ENCODE measurements at places on chromosomes 2 and 18.

DNA sequence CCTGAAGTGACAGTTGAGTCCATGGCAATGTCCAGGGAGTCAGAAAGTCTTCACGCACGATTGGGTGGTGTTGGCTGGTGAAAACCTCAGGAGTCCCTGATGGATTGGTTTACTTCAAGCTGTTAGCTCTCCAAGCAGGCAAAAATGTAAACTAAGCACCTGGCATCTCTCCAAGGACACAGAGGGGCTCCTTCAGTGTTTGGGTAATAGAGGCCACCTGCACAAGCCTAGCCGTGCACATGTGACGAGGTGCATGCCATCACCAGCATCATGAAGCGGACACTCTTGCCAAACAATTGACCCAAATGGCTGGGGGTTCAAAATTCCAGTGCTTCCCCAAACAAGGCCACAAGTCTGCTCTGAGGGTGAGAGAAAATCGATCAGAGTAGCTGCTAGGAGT lies 104.7 kb upstream of the CD302 start:
- no peak for DNase-seq

GRCh38 chr2:99561804-99562203 lies 72.0 kb upstream of the REV1 start:
- DNase-seq, result no peak

GRCh38 chr2:110980339-110981062 lies 140.2 kb upstream of the BCL2L11 start:
- DNase-seq, result no peak

- no peak for DNase-seq
These were observed 195.7 kb upstream of the GALNT5 start for GRCh38 chr2:157061799-157062198.

DNA sequence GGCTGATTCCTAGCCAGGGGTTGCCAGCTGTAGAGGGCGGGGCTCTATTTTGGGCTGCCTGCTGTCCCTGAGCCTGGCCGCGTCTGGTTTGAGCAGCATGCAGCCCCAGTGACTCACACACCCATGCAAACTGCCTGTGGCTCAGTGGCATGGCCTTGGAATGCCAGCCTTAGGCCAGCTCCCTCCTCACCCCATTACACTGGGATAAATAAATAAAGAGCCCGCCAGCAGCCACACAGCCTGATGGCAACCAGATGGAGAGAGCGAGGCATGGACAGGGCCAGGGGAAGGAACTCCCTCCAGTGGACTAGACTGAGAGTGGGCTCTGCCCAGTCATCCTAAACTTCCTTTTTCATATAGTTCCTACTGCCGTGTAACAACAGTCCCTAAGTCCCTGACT lies 18.3 kb downstream of the NHEJ1 start:
- no peak for DNase-seq

GRCh38 chr2:170252414-170252813 lies 74.5 kb downstream of the MYO3B start:
- no peak for DNase-seq

DNA sequence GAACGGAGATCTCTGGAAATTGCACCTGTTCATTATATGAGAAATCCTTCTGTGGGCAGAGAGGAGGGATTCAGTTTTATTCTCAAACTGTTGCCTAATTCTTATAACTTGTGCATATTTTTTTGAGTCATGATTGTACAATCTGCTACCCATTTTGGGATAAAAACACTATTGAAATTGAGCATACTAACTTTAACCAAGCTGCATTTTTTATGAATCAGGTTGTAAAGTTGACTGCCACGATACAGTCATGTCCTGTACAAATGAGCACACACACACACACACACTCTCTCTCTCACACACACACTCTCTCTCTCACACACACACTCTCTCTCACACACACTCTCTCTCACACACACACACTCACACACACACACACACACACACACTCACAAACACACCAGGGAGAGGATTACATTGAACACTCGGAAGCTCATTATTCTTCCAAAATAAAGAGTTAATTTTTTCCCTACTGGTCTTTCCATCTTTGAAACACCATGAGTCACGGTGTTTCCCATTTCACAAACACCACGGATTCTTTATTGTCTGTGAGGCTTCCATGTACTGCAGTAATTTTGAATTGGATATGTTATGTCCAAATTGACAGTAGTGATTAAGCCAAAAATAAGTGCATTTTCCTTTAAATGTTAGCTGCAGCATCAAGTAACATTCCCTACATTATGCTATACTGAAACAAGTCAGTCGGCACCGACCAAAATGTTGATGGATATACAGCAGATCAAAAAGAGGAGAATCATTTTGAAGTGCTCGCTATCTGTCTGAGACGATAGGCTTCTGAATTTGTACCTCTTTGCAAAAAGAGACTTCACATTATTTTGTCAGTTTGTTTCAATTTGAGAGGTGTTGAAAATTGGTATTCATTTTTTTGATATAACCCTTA lies 216.9 kb downstream of the ARHGAP15 start:
- no peak for DNase-seq

GRCh38 chr2:238220274-238220891 lies 16.9 kb upstream of the ILKAP start:
- no peak for DNase-seq

- no peak for DNase-seq
These were observed 188.1 kb downstream of the ZEB2 start for GRCh38 chr2:144331674-144332355.

DNA sequence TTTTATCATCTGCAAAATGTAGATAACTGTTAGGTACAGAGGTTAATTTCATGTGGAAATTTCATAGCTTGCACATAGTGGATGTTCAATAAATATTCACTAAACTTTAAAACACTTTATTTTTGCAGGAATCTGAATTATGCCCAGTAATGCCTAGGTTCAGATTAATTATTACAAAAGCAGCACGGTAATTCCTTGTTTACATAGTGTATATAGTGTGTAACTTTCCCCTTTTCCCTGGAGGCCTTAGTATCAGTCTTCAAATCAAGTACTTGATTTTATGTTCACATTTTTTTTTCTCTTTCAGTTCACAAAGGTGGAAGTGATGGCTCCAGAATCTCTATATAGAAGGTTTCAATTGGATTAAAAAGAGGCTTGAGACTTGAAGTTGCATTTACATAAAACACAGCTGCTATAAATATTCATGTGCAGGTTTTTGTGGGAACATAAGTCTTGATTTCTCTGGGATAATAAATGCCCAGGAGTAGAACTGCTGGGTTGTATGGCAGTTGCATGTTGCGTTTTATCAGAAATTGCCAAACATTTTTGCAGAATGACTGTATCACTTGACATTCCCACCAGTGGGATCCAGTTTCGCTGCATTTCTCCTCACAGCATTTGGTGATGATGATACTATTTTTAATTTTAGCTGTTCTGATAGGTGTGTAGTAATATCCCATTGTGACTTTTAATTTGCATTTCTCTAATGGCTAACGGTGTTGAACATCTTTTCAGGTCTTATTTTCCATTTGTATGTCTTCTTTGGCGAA lies 27.6 kb upstream of the LGALSL start:
- DNase-seq, result no peak

GRCh38 chr18:10111944-10112343 lies 198.1 kb downstream of the VAPA start:
- DNase-seq, result no peak

GRCh38 chr2:136014411-136014810 lies 29.0 kb upstream of the DARS1 start:
- DNase-seq, result no peak

DNA sequence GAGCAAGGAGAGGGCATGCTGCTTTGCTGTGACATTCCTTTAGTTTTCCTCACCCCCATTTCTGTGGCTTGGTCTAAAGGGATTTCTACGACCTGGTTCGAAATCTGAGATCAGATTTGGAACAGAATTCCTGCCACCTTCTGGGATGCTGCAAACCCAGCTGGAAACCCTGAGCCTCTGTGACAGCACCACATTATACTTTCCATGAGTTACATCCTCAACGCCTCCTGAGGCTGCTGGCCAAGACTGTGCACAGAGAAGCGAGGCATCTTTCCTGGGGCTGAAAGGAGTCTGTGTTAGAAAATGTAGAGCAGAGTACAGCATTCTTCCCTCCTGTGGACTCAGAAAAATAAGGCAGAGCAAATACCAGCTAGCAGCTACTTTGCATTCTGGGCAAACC lies 138.1 kb upstream of the CHAC2 start:
- no peak for DNase-seq

GRCh38 chr18:73842795-73843394 lies 304.7 kb downstream of the FBXO15 start:
- peak; percentile 72 for DNase-seq

- DNase-seq, result no peak
These were observed 61.2 kb upstream of the LRRTM1 start for GRCh38 chr2:80365762-80366161.

- DNase-seq, result no peak
These were observed 8.6 kb downstream of the ZEB2 start for GRCh38 chr2:144511226-144511810.

GRCh38 chr2:74007711-74008110 lies 23.0 kb downstream of the TET3 start:
- DNase-seq, result no peak

DNA sequence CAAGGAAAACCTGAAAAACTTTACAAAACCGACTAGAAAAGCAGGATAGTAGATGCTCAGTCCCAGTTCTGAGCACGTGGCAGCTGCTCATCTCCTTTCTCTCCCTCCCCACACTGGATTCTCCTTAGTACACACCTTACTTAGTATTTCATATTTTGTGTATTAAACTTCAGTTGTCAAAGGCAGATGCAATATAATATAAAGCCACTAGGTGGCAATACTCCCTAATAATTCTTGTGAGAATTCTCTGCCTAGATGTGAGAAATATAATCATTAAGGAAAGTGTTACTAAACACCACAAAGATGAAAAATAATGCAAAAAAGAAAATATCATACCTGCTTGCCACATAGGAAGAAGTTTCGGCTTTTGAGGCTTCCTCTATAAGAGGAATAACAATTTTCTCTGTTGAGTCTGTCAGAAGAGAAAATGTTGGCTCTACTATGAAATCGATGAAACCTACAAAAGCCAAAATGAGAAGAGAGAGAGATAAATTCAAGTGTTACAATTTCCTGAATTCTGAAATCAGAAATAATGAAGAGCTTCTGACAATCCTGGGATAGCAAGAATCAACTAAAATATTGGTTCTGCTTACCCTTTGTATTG lies 200.6 kb downstream of the PPP1R1C start:
- peak; percentile 10 for DNase-seq

GRCh38 chr2:133107058-133107815 lies 437.2 kb upstream of the LYPD1 start:
- no peak for DNase-seq

DNA sequence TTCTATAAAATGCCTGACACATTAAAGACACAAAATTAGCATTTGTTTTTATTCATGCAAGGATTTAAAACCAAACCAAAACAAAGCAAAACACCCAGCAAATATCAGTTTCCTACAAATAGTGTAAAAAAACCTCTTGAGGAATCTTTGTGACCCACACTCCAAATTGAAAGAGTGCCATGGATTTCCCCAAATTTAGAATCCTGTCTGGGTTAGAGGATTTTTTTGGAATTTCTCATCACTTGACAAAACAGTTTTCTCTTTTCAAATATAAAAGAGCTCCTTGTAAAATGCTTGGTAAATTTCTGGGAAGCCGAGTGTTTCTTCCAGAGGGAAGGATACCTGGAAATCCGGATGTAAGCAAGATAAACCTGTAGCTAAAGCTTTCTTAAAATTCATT lies 1.7 kb upstream of the FN1 start:
- no peak for DNase-seq

- no peak for DNase-seq
These were observed 172.8 kb downstream of the RNF144A start for GRCh38 chr2:7089898-7090510.

DNA sequence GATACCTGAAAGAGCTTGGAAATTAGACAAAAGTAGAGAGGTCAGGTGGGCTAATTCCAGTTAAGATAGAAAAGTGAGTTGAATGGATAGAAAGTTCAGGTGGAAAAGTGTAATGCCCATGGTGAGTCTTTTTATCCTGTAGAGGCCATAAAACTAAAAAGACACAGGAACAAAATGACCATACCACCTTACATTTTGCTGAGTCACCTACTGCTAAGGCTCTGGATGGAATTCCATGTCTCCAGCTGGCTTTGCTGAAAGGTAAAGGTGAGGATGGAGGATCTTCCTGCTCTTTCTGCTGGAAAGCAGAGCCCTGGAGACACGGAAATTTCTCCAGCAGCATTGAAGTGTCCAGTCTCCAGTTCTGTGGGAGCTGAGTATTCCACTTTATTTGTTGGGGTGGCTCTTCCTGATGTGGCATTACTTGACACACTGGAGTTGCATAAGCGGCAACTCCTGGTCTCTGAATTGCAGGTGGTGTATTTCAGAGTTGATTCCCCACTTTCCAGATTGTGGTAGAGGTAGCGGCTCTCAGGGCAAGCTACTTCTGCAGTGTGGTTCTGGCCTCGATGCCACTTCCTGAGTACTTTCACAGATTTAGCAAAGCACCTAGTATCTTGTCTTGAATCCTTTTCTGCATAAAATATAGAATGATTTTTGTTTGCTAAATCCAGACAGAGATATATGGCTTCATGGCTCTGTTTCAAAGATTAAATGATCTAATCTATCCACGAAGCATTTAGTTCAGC lies 10.7 kb downstream of the IL1RL2 start:
- DNase-seq, result no peak

- DNase-seq, result no peak
These were observed 16.1 kb downstream of the ST3GAL5 start for GRCh38 chr2:85872536-85873161.

DNA sequence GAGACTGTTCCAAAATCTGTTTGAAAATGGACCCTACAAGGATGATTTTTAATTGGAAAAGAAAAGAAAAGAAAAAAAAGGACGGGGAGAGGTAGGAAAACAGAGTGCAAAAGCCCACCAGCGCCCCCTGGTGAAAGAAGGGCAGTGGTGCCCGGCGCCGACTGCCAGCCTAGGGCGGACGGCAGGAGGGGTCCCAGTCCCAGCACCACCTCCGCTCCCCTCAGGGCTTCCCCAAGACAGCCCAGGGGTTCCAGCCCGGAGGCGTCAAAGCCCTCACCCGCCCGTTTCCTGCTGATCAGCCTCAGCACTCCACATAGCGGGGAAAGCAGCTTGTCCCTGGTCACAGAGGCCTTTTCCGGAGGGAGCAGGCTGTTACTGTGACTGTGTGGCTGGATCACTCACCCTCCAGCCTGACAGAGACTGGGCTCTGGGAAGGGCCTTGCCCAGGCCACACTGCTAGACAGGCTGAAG lies 213.9 kb downstream of the TFCP2L1 start:
- DNase-seq, result peak; percentile 93

GRCh38 chr2:54723996-54724559 lies 616 bp downstream of the EML6 start:
- DNase-seq, result no peak

DNA sequence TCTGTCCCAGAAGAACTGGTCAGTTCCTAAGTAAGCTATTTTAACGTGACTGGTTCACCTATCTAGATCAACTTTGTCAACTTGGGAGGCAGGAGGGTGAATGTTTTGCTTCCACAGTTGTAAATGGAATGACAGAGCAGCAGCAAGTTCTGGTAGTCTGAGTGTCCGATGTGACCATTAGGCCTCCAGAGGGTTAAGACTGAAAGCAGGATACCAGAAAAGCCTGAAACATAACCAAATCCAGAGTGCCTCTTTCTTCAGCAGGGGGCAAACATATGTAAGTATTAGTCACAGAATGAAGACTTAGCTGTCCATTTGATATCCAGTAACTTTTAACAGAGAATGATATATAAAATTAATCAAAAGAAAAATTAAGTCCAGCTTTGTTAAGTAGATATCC lies 9.2 kb downstream of the HOXD3 start:
- no peak for DNase-seq

GRCh38 chr2:200821686-200822245 lies 10.1 kb downstream of the BZW1 start:
- DNase-seq, result no peak
